Tibial artery (tissue), 4 donors: ENCODE measurements at places on chromosomes 5 and 9.

DNA sequence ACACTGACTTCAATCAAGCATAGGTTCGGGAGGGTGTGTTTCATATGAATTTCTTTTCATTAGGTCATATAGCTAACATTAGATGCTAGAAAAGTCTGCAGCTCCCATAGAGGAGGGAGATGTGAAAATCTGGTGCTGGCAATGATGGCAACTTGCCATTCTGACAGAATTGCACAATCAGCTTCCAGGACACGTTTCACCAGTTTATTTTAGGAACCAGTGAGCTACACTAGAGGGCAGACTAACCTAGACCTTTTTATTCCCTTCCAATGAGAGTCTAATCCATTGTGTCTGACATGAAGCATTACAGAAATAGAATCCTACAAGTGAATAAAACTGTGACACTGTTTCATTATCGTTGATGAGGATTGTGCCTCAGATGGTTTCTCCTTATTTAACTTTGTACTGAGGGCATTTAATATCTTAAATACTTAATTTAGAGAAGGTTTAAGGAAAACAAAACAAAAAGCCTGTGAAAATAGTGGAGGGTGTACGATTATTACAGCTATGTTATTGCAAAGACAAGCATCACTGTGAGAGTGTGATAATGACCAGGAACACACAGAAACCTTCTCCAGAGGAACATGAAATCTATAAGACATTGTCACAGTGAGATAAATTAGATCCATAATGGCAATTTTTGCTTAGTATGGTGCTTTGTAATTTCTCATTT lies 363.3 kb upstream of the RPS23 start:
- DNase-seq: peak; percentile 83

GRCh38 chr5:199950-200645 lies 8.8 kb downstream of the LRRC14B start:
- DNase-seq: no peak

DNA sequence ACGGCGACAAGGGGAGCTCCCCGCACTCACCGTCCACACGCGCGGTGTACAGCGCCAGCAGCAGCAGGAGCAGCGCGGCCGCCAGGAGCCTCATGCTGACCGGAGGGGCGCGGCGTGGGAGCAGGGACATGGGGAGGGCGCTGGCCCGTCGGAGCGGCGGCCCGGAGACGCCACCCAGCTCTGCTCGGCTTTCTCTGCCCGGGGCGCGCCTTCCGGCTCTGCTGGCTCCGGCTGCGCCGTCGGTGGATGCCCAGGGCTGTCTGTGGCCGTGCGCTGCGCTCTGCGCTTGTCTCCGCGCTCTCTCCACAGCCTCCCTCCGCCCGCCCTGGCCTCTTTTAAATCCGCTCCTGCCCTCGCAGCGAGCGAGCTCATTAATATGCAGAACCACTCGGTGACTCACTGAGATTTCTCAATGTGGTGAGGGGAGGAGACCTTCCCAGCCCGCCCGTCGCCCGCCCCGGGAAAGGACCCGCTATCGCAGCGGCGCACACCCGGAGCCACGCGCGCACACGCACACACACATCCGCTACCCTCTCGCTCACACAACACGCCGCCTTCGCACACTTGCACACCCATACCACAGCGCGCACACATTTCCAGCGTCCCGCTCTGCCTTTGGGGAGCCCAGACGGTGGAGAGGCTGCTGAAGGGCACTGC lies at the start of gene CXCL14:
CXCL14 (minus strand) TSS at position 307 of the 657 bp plus-strand sequence; CDS start at position 94, 213 bp downstream.
- DNase-seq: peak; percentile 71

GRCh38 chr9:81550207-81550583 lies 139.2 kb downstream of the TLE1 start:
- no peak for DNase-seq

DNA sequence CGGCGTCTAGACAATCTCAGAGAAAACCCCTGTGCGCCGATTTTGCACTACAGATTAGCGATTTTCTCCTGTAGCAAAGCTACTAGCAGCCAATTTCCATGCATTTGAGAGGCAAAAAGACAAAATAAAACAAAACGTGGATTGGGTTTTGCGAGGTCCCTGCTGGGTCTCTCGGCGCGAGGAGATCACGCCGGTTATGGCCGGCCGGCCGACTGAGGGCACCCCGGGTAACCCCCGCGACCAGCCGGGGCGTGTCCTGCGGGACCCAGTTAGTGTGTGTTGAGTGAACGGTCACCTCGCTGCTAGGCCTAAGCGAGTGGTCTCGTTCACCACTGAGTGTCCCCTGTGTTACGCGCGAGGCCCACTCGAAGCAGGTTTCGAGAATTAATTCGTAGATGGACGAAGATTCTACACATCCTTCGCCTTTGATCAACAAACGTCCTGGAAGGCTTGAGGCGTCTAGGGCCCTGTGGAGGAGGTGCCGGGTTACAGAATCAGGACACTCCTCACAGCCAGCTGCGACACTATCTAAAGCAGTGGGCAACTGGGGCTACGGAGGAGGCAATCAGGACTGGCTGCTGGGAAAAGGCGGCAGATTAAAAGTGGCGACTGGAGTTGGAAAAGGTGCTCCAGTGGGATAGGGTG lies 764 bp upstream of the VDAC1 start:
- peak; percentile 37 for DNase-seq

- DNase-seq: no peak
Observed at GRCh38 chr5:81609810-81610375, 141.0 kb downstream of the SSBP2 start.

- DNase-seq: no peak
Observed at GRCh38 chr5:177603631-177604030, 3.7 kb downstream of the B4GALT7 start.

DNA sequence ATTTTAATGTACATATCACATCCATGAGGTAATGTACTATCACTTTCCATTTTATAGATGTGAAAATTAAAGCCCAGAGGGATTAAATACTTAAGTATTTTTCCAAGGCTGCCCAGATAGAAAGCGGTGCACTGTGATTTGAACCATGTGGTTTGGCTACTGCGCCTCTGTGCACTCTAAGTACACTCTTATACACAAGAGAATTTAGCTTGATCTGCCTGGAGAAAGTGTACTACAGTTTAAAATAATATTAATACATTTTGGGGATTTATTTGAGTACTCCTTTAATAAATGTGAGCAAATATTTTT lies 360.4 kb upstream of the ACTBL2 start:
- no peak for DNase-seq

GRCh38 chr9:130999245-130999623 lies 9.7 kb upstream of the LAMC3 start:
- DNase-seq: no peak

- DNase-seq: no peak
Observed at GRCh38 chr5:10576121-10576789, 12.4 kb downstream of the ANKRD33B start.

DNA sequence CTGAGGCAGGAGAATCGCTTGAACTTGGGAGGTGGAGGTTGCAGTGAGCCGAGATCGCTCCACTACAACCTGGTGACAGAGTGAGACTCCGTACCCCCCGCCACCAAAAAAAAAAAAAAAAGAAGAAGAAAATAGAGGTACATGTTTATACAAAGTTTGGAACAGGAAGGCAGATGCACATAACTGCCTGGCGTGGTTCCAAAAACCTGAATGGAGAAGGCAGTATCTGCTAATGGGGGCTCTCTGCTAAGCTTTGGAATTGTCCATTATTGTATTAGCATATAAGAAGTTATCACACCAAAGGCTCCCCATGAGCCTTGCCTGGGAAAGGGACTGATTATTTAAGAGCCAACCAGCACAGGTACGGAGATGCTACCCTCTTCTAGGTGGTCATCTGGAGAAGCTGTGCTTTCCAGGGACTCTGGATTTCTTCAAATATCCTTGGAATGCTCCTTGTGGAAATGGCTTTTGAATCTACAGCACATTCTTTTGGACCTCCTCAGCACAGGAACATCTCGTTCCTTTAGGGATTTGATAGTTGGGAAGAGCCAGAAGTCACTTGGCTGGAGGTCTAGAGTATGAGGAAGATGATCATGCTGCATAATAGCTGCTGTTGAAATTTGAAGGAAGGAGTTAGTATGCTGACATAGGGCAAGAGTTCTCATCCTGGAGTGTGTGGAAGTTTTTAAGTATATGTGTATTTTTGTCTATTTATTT lies 42.5 kb upstream of the ABCA1 start:
- no peak for DNase-seq

- no peak for DNase-seq
Observed at GRCh38 chr5:17182494-17182893, 34.9 kb upstream of the BASP1 start.

- no peak for DNase-seq
Observed at GRCh38 chr5:38673671-38674071, 117.2 kb upstream of the LIFR start.

- DNase-seq: no peak
Observed at GRCh38 chr9:82126256-82126655, 137.7 kb downstream of the SPATA31D1 start.

DNA sequence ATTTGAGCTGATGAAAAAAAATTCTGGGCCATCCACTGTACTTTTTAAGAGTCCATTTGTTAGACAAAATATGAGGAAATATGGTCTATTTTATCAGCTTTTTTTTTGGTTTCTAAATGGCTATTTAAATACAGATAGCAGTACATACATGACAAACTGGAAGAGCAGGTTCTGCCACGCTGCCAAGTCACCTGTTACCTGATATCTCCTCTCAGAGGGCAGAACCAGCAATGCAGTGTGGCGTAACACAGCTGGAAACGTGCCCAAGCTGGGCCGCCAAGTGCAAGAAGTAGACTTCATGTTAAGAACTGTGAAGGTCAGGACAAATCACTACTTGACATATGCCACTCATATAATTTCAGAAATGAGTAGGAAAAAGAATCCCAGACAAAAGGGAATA lies 8.1 kb downstream of the MCIDAS start:
- no peak for DNase-seq

DNA sequence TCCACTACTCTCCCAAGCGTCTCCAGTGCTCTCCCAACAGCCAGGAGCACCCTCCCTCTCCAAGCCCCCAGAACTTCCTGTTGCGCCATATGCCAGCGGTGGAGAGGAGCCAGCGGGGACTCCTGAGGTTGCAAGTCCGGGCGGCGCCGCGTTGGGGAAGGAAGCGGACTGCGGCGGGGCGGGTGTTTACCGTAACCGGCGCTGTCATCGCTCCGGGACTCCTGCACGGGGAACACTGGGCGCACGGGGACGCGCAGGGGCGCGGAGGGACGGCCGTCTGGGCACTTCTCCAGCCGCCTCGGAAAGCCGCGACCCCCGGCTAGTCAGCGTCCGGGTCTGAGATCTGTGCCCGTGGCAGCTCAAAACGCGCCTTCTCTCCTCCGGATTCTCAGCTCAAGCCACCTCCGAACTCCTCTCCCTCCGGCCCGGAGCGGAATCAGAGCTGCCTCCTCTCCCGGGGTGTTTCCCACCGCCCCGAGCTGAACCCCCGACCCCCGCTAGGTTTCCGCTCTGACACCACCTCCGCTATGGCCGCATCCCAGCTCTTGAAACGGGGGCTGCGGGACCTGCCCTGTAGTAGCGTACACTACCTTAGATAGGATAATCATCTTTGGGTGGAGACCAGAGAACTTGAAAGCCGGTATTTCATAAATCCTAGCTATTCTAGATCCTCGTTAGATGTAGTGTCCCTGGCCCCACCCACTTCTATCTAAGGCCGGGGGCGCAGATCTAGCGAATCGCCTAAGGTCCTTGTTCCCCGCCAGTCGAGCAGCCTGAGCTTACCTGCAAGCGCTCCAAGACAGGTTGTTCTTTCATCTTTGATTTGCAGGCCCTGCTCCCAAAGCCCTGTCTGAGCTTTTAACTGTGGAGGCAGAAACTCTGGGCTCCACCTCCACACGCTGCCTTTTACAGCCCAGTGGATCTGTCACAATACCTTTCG lies at the start of gene TRPM6:
TRPM6 (minus strand) TSS at position 881 of the 940 bp plus-strand sequence; CDS start at position 816, 65 bp downstream.
- peak; percentile 78 for DNase-seq

DNA sequence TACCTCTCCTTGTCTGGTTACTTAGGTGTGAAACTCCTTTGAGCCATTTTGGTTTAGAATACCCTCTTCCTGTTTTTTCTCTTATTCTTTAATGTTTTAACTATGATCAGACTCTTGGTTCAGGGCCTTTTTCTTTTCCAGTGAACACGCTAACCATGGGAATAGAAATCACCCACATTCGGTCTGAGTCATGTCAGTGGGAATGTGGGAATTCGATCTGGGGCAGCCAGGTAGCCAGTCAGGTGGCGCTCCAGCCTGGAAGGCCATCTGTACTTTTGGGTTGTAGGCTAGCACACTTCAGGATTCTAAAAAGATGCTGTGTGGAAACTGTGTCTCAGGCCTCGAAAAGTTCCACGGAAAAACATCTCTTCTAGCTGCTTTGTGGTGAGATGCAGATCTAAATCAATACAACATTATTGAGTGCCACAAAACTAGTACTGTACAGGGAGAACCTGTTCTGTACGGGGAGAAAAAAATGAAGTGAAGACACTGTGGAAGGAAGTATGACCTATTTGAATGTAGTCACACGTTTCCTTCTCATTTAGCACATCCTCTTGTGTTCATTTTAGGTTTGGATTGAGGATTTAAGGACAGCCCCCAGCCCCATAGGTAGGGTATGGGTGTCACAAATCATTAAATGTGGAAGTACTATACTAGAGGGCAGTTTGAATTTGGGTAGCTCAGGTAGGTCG lies 36.4 kb downstream of the SNX30 start:
- no peak for DNase-seq

GRCh38 chr5:55319491-55319890 lies 11.7 kb downstream of the MTREX start:
- no peak for DNase-seq

DNA sequence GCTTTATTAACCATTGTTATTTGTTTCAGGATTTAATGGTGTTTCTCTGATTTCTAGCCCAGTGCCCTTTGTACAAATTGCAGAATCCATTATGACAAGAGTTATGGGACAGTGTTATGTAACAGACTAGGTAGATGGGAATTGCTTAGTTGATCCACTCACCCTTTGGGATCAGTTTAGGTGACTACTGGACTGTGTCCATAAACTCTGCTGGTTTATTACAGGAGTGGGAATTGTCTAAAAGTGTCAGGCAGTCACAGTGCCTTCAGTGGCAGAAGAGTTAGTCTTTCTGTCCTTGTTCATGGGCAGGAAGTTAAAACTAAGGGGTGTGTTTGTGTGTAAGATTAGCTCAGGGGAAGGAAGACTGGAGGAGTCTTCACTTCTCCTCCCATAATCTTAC lies 29.3 kb downstream of the RCL1 start:
- no peak for DNase-seq

DNA sequence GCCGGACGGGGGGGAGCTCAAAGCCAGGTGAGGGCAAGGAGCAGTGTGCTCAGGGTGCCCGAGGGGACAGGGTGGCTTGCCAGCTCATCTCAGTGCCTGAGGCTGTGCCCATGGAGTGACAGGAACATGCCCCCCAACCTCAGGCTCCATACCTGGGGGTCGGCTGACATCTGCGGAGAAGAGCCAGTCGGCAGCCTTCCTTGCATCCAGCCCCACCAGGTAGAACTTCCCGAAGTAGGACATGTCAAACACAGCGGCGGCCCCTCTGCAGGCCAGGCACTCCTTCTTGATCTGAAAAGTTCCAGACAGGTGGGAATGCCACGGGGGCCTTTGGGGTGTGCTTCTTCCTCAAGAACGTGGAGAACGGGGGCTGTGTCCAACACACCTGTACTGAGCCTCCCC lies 42.1 kb downstream of the SARDH start:
- no peak for DNase-seq

DNA sequence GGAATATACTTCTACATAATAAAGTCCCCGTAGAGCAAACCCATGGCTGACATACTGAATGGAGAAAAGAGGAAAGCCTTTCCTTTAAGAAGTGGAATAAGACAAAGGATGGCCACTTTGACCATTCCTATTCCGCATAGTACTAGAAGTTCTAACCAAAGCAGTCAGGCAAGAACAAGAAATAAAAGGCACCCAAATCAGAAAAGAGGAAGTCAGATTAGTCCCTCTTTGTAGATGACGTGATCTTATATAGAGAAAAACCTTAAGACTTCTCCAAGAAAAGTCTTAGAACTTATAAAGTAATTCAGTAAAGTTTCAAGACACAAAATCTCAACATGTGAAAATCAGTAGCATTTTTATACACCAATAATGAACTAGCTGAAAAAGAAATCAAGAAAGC lies 133.9 kb downstream of the GIN1 start:
- no peak for DNase-seq
